ENCODE measurements at places on chromosomes 6 and 20. TPM values are rescaled to one million over a fixed set of nuclear protein-coding genes. Genes with fewer than 3 reads are reported as not detected.

Gene UNC5CL
- total RNA-seq = under 0.01 TPM

Gene SEL1L2
- not detected for total RNA-seq

Gene FAM83B
- total RNA-seq = not detected

Gene SMOC2
- not detected for total RNA-seq

Gene RCAN2
- 0.58 TPM for total RNA-seq

Gene MUC22
- not detected for total RNA-seq

Gene PRR18
- not detected for total RNA-seq

Gene PNPLA1
- total RNA-seq = not detected

Gene NKX2-4
- total RNA-seq = not detected

- DNase-seq = peak; percentile 88
Measured at GRCh38 chr20:50744143-50744792, 12.9 kb downstream of the PARD6B start.

GRCh38 chr6:11542863-11543262, 5.3 kb downstream of the TMEM170B start:
- no peak for DNase-seq

GRCh38 chr6:71181565-71181964, 107.0 kb upstream of the OGFRL1 start:
- DNase-seq = peak; percentile 83

GRCh38 chr6:45872827-45873365, 142.8 kb downstream of the CLIC5 start:
- no peak for DNase-seq

DNA sequence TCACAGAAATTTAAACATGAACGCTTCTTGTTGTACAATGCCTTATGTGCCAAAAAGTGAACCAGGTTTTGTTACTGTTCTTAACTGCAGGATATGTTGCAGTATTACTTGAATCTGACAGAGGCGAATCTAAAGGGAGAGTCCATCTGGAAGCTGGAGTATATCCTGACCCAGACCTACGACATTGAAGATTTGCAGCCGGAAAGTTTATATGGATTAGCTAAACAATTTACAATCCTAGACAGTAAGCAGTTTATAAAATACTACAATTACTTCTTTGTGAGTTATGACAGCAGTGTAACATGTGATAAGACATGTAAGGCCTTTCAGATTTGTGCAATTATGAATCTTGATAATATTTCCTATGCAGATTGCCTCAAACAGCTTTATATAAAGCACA, 19.9 kb downstream of the SMPDL3A start:
- no peak for DNase-seq

DNA sequence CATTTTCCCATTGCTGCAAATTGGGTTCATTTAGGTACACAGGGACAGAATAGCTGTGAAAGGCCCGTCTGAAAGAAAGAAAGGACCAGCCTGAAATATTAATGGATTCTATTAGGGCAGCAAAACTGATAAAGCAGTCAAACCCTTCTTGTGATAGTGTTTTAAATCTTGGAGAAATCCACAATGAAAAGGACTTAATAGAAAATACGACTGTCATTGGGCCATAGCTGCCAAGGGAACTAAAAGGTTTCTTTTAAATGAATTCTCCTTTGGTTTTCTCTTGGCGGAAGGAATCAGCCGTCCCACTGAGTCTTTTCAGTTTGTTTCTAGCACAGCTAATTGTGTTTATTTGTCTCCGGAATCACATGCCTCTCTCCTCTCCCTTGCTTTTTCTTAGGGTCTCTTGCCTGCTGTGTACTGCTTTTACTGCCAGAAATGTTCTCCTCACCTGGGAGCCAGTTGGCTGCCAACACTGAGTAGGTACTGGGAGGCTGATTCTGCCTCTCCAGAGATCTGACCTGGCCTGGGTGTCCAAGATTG, 11.3 kb downstream of the PAQR8 start:
- no peak for DNase-seq

DNA sequence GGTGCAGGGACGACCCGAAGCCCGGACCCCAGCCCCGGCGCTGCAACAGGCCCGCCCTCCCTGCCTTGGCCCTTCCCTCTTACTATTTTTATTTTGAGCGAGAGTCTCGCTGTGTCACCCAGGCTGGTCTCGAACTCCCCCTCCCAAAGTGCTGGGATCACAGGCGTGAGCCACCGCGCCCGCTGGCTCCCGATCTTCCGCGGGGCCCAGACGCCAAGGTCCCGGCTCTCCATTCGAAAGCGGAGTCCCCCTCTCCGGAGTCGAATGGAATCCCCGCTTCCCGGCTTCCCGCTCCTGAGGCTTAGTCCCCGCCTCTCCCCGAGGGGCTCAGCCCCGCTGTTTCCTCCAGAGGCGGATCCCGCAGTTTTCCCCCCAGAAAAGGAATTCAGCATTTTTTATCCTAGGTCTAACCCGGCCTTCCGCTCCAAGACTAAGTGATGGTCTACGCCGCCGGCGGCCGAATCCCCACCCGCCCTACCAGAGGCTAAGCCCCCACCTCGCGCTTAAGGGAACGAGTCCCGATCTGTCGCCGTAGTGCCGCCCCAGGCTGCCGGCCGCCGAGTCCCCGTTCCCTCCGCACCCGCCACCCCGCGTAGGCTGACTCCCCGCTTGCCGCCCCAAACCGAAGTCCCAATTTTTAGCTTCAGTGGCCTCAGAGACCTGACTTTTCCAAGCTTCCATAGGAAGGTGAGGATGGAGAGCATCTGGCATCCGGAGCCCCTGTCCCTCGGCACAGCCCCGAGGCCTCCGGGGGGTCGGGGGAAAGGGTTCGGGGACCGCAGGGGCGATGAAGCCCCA, 11.5 kb upstream of the TMC2 start:
- DNase-seq = peak; percentile 53

DNA sequence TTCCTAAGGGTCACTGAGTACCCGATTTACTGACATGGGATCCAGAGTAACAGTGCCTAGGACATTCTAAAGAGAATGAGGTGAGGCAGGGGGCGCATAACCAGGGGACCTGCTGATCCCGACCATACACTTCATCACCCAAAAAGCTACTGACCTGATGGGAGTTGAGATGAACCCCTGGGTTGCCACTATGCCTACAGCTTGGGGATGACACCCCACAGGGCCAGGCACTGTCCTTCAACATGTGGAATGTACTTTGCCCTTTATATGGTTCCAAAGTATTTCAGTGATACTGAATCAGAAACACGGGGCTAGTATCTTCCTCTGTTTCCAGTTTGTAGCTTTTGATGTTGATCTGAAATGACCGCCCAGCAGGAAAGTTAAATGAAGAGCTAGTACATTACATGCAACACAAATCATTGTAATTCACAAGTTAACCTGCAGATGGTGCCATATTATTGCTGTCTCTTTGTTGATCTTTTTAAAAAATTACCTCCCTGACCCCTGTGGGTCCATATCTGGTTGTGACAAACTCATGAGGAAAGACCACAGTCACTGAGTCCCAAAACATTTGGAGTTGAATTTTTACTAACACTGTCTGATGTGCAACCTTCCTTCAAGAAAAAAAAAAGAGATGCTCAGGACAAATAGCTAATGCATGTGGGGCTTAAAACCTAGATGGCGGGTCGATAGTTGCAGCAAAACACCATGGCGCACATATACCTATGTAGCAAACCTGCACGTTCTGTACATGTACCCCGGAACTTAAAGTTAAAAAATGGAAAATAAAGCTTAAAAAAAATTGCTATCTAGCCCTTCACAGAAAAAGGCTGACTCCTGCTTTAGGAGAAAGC, 42.7 kb upstream of the GCNT2 start:
- DNase-seq = peak; percentile 45

DNA sequence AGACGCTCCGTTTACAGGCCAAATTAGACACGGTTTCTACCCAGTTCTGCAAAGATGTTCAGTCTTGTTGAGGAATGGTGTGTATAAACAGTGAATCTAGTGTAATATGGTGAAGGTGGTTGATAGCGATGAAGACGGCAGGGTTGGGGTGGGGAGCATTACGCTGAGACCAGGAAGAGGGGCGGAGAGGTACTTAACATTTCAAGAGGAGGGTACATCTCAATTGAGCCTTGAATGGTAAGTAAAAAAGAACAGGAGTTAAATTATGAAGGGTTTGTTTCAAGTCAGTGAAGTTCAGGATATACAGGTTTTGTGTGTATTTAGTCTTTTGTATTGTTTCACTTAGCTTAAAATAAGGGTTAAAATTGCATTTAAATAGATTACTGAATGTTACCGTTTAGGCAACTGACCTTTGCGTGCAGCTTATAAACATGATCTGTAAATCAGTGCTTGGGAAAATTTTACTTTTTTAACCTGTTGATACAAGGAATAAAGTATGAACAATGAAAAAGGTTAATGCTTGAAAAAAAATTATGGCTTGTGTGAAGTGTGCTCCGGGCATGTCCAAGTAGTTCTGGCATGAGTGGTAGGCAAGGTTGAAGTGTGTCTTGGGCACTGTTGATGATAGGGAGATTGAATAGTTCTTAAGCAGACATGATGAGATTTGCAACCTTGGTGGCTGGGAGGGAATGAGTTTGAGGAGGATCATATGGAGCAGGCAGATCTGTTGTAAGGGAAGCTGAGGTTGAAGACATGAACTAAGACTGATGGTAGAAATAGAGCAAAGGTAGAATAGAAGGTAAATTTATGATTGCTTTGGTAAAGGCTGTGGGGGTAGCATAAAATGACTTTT, 842 bp downstream of the POLR1C start:
- no peak for DNase-seq

DNA sequence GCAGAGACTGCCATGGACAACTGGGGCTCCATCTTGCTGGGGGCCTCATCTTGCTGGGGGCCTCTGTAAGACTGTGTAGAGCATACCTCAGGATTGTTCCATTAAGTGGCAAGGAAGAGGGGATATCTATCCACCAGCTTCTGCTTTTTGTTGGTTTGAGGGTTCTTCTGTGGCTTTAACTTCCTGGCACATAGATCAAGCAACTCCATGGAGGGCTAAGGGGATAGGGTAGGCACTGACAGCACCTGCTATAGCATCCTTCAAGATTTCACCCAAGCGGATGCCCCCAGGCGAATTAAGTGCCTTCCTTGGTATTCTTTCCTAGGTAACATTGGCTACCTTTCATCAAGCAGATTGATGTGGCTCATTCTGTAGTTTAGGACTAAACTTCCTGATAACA, 3.8 kb upstream of the LRRN4 start:
- no peak for DNase-seq

DNA sequence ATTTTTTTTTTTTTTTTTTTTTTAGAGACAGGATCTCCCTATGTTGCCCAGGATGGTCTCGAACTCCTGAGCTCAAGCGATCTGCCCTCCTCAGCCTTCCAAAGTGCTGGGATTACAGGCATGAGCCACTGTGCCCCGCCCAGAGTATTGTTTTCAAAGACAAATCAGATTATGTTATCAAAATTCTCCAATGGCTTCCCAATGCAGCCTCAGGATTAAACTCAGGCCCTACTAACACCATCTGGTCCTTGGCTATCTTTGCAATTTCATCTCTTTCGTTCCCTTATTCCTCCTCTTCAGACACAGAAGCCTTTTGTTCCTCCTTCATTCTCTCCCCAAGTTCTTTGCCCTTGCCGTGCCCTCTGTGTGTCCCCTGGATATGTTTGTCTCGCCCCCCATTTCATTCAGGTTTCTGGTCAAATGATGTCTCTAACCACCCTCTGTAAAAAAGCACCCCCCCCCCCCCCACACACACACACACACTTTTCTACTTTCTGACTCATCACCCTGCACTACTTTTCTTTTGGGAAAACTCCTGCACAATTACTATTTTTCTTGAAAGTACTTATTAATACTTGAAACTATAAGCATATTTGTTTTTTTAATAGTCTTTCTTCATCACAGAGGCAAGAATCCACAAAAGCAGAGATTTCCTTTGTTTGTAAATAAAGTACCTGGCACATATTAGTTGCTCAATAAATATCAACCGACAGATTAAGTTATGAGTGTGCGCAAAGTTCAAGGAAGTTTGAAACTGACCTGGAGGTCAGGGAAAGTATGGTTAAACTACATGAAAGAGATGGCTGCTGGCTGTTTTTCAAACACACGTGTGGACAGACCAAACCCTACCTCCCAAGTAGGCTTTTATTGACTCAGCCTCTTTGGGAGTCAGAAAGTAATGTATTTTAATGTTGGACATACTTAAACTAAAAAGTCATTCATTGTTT, 16.7 kb downstream of the BTN1A1 start:
- DNase-seq = no peak

GRCh38 chr6:44269178-44269920, 901 bp upstream of the TMEM151B start:
- no peak for DNase-seq

- no peak for DNase-seq
Measured at GRCh38 chr6:169416249-169416648, 162.6 kb upstream of the THBS2 start.

- DNase-seq = no peak
Measured at GRCh38 chr6:3789018-3789895, 37.7 kb upstream of the PXDC1 start.

DNA sequence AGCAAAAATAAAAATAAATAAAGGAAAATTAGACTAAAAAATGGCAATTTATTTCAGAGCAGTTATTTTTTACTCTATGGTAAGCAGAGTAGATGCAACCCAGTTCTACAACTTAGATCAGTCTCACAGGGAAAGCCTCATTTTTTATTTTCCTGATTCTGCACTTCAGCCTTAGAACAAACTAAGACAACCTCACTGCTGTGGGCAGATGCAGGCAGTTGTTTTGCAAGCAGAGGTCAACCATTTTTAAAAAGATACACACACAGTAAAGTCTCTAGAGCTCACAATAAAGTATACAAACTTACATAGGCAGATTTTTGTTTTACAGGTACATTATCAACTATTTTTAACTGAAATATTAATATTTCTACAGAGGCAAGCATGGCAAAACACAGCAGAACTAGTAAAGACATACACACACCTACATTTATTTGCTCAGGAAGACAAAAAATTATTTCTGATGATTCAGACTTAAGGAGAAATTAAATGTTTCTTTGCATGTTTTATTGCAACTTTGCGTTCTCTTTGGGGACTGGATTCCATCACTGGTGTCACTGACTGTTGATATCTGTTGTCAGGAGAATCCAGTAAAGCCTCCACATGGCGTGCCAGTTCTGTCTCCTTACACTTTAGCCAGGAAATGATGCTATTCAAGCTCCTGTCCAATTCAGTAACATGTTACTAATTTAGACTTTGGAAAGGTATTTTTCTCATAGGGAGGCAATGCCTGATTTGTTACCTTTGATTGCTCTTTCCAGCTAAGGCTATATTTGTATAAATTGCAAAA, 102.7 kb downstream of the TRDN start:
- DNase-seq = no peak

- DNase-seq = peak; percentile 88
Measured at GRCh38 chr20:46814366-46815232, 80.0 kb upstream of the EYA2 start.

DNA sequence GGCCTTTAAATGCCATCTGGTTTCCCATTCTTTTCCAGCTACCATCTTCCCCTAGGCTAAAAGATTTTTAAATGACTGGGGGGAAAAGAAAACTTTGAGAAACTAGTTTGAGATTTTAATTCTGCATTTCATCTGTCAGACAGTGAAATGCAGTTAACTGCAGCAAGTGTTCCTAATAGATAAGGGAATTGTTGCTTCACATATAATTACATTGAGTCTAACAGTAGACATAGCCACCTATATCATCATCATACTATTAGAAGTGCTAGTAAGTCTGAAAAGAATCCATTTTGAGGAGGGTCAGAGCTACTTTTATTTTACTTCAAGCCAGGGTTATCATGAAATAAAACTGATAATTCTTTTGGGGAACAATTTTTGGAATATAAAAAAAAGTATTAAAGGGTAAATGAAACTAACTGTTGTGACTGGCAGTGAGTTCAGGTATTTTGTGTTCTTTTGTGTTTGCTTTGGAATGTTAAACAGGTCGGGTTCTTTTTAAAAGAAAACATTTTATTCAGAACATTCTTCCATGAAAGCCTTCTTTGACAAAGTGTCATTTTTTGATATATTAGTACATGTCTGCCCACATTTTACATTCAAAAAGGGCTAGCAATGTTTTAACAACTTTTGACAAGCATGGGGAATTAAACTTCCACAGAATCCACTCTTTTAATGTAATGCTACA, 170.1 kb downstream of the HS3ST5 start:
- DNase-seq = no peak
